ENCODE measurements at places on chromosomes 2 and 18.

DNA sequence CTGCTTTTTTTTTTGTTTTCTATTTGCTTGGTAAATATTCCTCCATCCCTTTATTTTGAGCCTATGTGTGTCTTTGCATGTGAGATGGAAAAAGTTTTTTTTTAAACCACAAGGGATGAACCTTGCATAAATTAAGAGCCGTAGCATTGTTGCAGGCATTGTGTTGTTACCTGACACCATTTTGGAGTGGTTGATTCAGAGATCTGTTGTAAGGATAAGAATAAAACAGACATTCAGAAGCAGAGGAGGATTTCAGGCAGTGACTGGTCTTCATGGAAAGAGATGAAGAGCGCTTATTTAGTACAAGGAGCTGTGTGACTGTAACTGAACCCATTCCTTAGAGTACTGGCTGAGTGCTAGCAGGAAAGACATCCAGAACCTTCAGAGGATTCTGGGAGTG is 101.2 kb downstream of the LTBP1 start:
- DNase-seq = no peak

DNA sequence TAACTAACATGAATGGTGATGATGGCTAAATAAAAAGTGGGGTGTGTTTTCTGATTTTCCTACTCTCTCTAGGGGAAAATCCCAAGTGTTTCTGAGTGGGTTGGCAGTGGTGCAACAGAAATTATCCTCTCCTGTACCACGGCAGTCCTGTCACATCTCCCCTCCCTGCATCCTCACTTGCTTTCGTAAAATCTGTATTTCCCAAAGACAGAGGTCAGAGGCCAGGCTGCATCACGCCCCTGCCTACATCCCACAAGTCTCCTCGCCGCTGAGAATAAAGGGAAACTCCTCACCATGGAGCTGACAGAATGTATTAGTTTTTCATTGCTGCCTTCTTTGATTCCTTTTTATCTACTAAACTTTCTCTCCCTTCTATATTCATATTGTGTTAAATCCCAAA is 13.1 kb downstream of the FBLN7 start:
- no peak for DNase-seq

DNA sequence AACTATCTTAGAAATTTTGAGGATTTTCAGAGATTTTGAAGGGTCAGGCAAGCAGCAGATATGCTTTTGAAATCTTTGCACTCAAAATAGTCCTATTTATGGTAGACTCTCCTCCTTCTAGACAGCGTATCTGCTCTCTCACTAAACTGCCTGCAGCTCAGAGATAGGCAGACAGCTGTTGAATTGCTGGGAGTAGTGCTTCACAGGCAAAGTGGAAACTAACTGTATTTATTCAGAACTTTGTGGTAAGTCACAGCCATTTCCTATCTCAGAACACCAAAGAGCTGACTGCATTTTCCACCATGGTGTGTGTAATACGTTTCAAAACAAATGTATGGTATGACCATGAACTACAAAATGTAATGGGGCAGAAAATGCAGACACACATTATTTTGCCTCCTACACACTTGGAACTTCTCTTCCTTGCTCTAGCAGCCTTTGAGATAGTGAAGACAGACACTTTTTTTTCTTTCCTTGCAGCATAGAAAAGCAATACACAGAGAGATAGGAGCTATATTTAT is 352.4 kb downstream of the LRP1B start:
- DNase-seq = no peak

GRCh38 chr18:3008541-3008940 is 4.4 kb downstream of the LPIN2 start:
- DNase-seq = no peak

DNA sequence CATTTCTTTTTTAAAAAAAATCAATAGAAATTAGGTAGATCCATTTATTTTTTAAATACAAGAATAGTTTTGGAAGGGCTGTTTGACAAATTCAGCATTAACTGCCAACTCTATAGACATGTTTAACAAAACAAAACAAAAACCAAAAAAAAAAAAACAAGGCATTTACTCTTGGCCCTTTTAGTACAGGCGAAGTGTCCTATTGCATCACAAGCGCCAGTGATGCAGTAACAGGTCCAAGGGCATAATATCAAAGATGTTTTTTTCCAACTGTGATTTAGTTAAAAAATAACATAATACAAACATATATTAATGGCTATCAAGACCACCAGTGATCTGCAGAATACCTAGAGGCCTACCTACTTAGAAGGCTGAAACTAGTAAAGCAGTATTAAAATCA is 55.3 kb downstream of the XDH start:
- no peak for DNase-seq

GRCh38 chr2:135744760-135745314 is 3.2 kb downstream of the UBXN4 start:
- DNase-seq = no peak

DNA sequence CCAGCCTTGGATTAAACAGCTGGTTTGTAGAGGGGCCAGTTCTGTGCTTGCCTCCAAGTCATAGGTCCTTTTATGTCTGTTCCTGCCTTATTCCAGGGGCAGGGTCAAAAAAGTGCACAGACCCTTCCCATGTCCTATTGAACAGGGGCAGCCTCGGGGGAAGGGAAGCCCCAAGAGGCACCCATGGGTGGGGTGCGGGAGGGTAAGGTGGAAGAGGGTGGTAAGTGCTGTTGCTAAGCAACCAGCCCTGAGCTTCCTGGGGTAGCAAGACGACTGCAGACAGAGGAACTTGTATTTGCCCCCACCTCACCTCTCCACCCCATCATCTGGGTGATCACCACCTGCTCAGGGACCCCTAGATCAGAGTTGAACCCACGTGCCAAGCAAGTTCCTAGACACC is 7.7 kb downstream of the DNMT3A start:
- DNase-seq = no peak

- DNase-seq = no peak
Observed at GRCh38 chr2:137178951-137179377, 413.6 kb downstream of the THSD7B start.
